ENCODE measurements at places on chromosomes 13 and 19.

GRCh38 chr19:12623361-12624031 lies 12.8 kb downstream of the ZNF791 start:
- DNase-seq, result no peak

DNA sequence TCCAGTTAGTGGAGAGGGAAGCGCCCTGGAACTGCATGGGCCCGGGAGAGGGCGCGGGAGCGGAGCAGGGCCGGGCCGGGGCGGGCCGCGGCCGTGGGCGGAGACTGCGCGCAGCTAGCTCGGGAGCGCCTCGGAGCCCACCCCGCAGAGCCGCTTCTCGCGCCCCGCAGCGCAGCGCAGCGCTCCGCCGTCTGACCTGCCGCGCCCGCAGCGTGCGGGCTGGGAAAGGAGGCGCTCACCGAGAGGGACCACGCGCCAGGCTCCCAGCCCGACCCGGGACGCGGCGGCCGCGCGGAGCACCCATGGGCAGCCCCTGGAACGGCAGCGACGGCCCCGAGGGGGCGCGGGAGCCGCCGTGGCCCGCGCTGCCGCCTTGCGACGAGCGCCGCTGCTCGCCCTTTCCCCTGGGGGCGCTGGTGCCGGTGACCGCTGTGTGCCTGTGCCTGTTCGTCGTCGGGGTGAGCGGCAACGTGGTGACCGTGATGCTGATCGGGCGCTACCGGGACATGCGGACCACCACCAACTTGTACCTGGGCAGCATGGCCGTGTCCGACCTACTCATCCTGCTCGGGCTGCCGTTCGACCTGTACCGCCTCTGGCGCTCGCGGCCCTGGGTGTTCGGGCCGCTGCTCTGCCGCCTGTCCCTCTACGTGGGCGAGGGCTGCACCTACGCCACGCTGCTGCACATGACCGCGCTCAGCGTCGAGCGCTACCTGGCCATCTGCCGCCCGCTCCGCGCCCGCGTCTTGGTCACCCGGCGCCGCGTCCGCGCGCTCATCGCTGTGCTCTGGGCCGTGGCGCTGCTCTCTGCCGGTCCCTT lies at the start of gene MLNR:
Gene MLNR (plus strand): TSS at position 303 of the 820 bp plus-strand sequence. CDS start 0 bp downstream, at position 303.
- no peak for DNase-seq

DNA sequence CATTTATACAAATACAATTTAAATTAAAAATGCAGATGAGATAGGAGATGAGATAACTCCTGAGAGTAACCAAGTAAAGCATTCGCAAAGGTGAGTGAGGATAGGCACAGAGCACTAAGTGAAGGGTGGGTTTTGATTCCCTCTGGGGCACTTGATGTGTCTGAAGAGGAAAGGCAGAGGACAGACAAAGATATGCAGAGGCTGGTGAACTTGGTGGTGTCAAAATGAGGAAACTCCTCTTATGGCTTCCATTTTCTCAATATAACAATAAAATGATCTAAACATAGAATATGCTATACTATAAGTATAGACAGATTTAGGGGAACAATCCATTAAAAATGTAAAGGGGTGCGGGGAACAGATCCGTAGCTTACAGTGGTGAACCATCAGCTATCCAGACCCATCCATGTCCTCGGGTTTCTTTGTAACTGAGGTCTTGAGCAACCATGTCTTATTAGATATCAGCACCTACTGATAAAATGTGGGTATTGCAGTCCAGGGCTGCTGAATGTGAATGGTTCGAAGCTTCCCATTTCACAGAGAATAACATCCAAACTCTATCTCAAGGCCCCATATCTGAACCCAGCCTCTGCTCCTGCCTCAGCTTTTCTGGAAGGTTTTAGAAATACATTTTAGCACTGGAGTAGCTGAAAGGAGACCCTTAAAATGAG lies 73.9 kb upstream of the SLC10A2 start:
- DNase-seq, result no peak

- no peak for DNase-seq
Measured at GRCh38 chr19:1699998-1700732, 47.8 kb upstream of the TCF3 start.

DNA sequence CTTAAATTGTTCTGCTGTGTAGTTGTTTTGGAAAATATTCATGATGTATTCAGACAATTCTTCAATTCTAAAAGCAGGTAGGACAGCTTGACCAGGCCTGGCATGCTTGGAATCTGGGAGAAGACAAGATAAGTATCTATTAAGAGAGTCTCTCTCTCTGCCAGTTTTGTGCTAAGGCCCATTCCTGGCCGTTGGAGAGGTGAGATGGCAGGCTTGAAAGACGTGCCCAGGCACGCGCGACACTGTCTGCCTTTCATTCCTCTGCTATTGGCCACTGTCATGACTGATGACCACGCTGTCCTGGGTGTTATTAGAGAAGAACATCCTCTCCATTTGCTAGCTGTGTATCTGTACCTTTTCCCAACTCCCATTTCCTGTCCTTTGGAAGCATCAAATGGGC lies 90.3 kb downstream of the LHFPL6 start:
- no peak for DNase-seq

GRCh38 chr13:25939961-25940687 lies 111.7 kb downstream of the SHISA2 start:
- no peak for DNase-seq

DNA sequence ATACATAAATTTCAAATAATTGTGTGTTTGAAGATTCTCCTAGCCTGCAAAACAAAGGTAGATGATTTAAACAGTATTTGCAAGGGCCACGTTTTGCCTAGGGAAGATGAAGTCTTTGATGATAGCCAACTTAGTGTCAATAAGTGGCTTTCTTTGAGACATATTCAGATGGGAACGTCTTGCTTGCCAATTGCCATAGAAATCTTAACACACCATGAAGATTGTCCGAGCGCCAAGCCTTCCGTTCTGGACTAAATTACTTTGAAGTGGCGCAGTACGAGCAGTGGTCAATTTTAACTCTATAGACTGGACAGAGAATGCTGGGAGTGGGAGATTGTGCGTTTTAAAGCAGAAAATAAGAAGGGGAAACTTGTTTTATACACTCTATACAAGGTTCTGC lies 9.9 kb downstream of the ZIC5 start:
- DNase-seq, result no peak

DNA sequence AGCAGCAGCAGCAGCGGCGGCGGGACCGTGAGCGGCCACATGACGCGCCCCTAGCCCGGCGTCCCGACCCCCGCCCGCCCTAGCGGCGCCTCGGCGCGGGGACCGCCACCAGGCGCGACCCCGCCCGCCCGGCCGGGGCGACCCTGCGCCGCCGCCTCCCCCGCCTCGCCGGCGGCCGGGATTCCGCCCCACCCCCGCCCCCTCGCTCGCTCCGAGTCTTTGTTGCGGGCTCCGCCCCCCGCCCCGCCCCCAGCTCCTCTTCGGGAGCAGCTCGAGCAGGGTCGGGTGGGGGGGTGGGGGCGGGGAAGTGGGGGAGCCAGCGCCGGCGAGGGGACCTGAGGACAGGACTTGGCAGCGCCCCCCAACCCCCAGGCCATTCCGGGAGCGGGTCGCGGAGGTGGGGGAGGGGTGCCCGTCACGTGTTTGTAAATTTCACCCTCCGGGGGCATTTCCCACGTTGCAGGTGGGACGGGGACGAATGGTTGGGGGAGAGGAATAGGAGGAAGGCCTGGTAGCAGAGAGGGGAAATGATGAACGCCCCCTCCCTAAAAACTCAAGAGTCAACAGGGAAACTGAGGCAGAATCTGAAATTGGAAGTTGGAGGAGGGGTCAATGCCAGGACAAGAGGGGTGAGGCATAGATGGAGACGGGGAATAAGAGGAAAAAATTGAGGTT lies at the start of gene OLFM2:
Gene OLFM2 (minus strand): TSS at position 190 of the 675 bp plus-strand sequence. CDS start 149 bp downstream, at position 41.
- DNase-seq, result no peak

DNA sequence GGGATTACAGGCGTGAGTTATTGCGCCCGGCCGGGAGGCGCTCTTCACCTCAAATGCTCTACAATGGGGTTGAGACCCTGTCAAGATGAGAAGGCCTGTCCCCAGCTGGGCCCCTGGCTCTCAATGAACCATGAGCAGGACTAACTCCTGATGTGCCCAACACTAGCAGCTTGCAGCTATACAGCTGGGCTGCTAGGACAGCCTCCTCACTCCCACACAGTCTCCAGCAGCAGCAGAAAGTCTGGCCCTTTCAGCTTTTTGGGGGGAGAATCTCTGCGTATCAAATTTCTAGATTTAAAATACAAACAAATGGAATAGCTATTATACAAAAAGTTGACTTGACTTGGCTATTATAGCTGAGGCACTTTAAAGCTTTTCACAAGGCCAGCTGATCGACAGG lies 30.2 kb downstream of the TMTC4 start:
- no peak for DNase-seq

GRCh38 chr13:23381866-23382265 lies 51.6 kb downstream of the SACS start:
- DNase-seq, result no peak

DNA sequence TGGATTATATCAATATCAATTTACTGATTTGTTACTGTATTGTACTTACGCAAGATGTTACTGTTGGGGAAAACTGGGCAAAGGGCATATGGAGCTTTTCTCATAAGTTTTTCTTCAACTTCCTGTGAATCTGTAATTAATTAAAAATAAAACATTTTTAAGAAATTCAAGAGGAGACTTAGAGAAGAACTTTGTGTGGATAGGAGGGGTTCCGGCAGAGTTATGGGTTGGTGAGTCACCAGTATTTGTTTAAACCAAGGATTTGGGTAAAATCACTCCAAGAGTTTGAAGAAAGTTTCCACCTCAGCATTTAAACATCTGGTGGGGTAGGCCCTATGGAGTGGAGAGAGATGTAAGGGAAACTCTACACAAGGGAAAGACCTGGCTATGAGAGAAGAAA lies 379.6 kb downstream of the TSHZ3 start:
- no peak for DNase-seq

GRCh38 chr19:2453431-2454025 lies 3.2 kb downstream of the LMNB2 start:
- no peak for DNase-seq

- no peak for DNase-seq
Measured at GRCh38 chr19:17389957-17390664, 3.9 kb downstream of the CCDC194 start.
